AG09319 (cell line): ENCODE measurements at places on chromosomes 3 and 15.

DNA sequence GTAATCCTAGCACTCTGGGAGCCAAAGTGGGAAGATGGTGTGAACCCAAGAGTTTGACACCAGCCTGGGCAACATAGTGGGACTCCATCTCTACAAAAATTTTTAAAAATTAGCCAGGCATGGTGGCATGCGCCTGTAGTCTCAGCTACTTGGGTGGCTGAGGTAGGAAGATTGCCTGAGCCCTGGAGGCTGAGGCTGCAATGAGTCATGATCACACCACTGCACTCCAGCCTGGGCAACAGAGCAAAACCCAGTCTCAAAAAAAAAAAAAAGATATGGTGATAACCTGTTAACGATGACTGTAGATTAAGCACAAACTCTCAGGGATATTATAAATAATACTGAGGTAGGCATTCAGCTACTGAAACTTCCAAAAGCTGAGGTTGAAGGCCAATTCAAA, 107.5 kb downstream of the SLC49A4 start:
- no peak for DNase-seq

GRCh38 chr3:149655826-149656574, 1.8 kb downstream of the WWTR1 start:
- no peak for DNase-seq

DNA sequence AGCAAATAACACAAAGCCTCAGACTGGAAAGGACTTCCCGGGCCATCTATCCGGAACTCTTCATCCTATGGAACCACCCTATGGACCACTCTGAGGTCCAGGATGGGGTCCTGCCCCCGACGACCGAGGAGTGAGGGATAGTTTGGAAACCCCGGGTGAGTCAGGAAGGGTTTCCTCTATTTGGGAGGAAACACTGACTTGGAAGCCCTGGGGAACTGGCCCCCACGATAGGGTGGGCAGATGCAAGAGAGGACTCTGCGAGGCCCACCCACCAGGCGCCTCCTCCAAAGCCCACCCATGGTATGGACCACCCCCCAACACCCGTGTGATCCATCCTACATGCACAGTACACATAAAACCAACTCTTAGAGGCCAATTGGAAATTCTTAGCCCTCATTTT, 69.4 kb downstream of the CPN2 start:
- no peak for DNase-seq

DNA sequence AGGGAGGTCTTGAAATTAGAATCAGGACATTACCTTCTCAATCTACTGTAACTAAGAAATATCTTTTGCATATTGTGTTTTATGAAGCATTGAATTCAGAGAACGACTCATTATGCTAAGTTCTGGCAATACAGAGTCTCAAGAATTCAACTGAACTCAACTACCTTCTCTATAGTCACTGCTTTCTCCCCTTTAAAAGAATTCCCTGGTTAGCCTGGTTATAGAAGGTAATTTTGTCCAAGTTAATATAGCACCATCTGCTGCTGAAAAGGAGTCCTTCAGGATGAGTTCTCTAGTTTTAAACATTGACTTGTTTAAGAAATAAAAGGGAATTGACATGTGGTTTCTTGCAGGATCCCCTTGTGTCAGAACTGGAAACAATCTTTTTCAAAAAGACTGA, 60.2 kb downstream of the IL16 start:
- no peak for DNase-seq

- no peak for DNase-seq
These were observed 186.9 kb downstream of the PDZRN3 start for GRCh38 chr3:73437828-73438227.

DNA sequence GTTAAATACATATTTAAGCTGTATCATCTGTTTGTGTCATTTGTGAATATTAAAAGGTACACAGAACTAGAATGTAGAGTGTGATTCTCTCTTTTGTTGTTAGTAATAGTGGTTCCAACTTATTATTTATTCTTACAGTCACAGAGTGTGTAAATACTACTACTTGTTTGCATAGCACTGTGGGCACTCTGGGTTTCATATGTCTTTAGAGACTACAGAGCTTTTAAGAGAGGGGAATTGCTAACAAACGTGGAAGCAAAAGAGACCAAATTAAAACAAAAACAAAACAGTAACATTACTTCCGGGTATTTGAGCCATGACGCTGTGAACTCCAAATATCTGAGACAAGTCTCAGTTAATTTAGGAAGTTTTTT, 828.0 kb upstream of the DPPA4 start:
- no peak for DNase-seq

GRCh38 chr3:20999661-21000060, 751.3 kb downstream of the ZNF385D start:
- DNase-seq: no peak
